Stimulated activated CD4-positive, alpha-beta T cell treated with anti-CD3 and anti-CD28 coated beads, TNF-alpha, amount 100 ng/mL, for 24 hours (primary cell): ENCODE measurements at places on chromosomes 3 and 15.

- peak; percentile 1 for DNase-seq
Measured at GRCh38 chr3:192570821-192571791, 156.2 kb downstream of the FGF12 start.

GRCh38 chr15:71630475-71630809 lies 179.9 kb upstream of the NR2E3 start:
- DNase-seq, result no peak

DNA sequence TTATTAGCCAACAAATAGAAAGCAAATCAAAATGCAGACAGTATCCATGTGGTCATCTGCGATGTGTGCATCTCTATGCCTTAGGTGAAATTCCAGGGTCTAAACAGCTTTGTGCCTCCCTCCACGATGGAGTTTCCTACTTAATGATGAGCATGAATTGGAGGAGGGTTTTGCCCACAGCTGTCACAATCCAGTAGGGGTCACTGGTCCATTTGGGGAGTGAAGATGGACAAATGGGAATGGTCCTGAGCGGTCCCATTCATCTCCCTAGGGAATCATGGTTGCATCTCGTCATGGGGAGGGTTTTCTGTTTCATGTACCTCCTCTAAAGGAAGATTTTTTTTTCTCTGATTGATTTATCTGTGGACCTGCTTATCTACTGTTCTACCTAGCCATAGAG lies 358.0 kb downstream of the PTPRG start:
- no peak for DNase-seq

DNA sequence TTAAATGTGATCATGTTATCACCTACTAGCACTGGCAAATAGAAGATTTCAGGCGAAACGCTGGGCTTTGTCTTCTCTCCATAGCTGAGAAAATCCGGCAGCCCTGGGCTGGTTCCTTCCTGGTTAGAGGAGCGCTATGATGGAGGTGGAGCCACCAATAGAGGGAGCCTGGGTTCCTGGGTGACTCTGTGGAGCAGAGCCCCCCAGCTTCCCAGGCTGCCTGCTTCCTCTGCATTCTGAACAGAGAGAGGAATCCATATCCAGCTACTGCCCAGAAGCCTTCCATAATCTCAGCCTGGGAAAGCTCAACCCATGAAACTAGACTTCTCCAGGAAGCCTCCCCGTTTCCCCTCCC lies 32.6 kb upstream of the IQSEC1 start:
- no peak for DNase-seq

DNA sequence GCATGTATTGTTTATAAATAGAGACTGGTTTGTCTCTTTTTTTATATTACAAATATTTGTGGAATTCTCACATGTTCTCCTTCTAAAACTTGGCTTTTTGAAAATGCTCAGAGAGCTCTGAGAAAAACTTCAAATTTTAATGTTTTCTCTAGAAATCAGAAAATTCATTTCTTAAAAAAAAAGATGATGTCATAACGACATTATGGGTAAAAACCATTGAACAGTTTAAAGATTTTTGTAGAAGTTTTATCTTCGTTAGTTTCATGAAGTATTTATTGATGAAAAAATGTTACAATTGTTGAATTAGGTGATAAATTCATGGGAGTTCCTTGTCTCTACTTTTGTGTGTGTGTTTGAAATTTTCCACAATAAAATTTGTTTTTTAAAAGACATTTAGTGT lies 81.3 kb downstream of the SATB1 start:
- DNase-seq, result no peak

- DNase-seq, result no peak
Measured at GRCh38 chr3:48077815-48078214, 61.6 kb upstream of the MAP4 start.

DNA sequence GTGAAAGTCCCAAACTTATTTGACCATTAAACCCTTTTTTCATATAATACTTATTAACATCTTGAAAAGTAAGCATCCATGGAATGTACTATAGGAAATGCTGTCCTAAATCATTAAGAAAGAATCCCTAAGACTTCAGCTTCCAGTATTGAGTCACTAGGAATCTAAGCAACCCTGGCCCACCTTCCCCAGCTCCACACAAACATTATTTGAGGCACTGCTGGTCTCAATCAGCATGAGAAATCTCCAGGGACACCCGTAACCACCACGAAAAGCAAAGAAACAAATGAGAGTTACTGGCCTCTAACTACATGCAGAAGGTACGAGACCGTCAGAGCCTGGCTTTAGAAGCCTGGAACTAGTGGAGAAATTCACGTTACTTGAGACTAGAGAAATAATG lies 68.2 kb downstream of the POLQ start:
- no peak for DNase-seq

GRCh38 chr3:106341087-106341486 lies 472.3 kb upstream of the CBLB start:
- no peak for DNase-seq

GRCh38 chr3:59580996-59581395 lies 531.2 kb upstream of the CFAP20DC start:
- DNase-seq, result no peak

DNA sequence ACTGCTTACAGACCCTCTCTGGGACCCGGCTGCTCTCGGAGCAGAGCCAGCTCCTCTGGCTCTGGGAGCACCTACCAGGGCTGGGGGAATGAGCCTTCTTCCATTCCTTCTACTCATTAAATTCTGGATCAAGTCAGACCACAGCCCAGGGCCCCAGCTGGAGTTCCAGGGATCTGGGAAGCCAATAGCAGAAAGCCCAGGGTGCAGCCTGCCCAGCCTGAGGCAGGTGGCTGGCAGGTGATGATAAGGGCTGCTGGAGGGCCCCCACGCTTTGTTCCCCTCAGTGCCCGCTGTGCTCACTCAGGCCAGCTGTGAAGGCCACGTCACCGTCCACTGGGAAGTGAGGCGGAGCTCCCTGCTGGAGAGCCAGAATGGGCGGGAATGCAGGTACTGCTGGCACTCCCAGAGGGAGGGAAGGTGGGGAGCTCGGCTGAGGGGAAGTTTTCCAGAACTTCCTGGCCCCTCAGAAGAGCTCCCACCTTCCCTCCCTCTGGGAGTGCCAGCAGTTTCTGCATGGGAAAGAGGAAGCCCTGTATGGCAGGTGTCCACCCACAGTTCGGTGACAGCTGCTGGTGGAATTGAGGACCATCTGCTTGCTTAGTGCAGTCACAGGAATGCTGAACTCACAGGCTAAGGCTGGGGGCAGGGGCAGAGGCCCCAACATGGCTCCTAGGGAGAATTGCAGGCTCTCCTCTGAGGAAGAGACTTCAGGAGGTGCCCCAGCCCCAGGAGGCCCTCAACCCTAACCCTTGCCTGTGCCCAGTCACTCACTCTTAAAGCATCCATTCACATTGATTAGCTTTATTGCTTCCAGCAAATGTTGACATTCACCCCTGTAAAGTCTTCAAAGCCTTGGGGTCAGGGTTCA lies 12.6 kb upstream of the RTP3 start:
- DNase-seq, result no peak

DNA sequence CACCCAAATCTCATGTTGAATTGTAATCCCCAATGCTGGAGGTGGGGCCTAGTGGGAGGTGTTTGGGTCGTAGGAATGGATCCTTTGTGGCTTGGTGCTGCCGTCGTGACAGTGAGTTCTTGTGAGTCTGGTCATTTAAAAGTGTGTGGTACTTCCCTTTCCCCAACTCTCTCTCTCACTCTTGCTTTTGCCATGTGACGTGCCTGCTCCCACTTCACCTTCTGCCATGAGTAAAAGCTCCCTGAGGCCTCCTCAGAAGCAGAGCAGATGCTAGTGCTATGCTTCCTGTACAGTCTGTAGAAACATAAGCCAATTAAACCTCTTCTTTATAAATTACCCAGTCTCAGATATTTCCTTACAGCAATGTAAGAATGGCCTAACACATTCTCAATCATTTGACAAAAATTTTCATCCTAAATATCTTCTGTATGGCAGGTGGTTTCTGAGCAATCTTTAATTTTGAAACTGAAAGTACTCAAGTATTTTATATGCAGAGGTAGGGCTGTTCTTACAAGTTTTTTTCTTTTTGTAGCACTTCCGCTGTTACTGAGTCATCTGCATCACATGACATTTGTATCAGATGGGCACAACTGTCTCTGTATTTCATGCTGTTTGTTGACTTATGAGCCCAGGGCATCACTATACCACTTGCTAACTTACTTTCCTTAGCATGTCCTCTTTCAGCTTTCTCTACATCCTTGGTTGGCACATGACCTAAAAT lies 8.8 kb downstream of the RPL39L start:
- DNase-seq, result peak; percentile 32

GRCh38 chr15:67838789-67839332 lies 984 bp downstream of the RNU6-1 start:
- DNase-seq, result no peak

- no peak for DNase-seq
Measured at GRCh38 chr15:88697276-88697675, 58.5 kb downstream of the ISG20 start.

GRCh38 chr3:14301558-14301957 lies 100.8 kb upstream of the SLC6A6 start:
- DNase-seq, result no peak

DNA sequence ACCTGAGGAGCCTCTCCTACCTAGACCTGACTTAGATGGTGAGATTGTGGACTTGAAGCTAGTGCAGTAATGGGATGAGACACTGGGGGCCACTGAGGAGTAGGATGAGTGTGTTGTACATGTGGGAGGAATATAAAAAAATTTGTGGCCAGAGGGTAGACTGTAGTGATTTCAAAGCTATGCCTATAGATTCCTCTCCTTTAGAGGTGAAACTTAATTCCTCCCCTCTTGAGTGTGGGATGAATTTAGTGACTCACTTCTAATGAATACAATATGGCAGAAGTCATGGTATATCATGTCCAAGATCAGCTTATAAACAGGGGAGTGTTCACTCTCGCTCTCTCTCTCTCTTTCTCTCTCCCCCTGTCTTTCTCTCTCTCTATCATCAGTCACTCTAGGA lies 6.7 kb downstream of the ZNF860 start:
- DNase-seq, result no peak

GRCh38 chr3:50264383-50264963 lies 4.5 kb upstream of the SEMA3B start:
- DNase-seq, result no peak
